ENCODE measurements at places on chromosomes 4 and X.

DNA sequence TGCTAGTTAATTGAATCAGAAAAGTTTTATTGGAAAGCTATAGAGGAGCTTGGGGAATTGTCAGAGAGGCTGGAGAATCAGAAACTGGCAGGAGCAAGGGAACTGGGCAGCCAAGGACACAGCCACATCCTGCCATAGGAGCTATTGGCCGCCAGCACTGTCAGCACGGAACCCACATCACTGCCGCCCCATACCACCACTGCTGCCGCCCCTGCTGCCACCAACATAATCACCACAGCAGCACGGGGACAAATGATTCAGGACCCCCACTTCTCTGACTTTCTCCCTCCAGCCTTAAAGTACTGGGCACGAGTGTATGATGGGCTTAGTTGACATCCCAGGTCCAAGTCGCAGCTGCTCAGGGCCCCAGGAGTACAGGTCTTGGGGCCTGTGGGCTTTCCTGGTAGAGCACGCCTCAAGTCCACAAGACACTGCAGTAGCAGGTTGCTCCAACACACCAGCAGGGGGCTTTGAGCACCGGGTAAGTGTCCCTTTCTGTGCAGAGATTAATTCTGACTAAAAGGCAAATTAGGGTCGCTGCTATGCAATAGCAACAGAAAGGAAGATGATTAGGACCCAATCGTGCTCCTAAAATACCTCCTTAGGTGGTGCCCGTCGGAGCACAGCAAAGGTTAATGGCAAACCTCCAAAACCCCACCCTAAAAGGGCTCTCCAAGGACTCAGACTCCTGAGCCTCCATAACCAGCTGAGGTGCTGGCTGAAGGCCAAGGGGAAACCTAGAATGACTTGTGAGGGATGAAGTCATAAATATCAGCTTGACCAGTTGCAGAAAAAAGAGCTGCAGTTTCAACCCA is 6.9 kb downstream of the PJA1 start:
- peak; percentile 16 for DNase-seq

- no peak for DNase-seq
These were observed 658.7 kb downstream of the PCDH18 start for GRCh38 chr4:136873555-136873954.

GRCh38 chr4:8832113-8832915 is 39.3 kb downstream of the HMX1 start:
- peak; percentile 23 for DNase-seq

- no peak for DNase-seq
These were observed 73.4 kb downstream of the CNOT6L start for GRCh38 chr4:77745792-77746191.

DNA sequence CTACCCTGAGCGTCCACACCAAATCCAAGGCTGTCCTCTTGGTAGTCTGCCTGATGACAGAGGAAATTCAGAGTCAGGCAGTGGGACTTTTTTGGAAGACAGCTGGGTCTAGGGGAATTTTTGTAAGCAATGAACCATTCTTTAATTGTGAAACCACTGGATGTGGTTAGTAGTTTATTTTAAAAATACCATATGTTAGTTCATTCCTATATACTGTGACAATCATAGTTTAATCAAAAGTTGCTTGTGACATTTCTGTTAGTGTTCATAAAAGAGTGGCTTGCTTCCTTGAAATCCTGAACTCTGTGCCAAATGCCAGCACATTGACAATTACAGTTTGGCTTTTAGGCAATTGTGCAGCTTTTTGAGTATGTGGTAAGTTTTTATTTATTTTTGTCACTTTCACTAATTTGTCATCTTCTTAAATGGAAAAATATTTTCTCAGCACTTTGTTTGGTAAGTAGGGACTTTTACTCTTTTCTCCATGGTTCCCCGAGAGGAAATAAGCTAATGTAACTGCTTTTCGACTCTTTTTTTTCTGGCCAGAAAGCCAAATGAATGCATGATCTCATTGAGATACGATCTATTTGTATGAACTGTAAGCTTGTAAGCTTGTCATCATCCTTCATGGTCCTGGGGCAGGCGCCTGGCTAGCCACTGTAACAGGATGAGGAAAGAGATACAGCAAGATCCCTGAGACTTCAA is 72.6 kb upstream of the SLC4A4 start:
- DNase-seq: no peak

DNA sequence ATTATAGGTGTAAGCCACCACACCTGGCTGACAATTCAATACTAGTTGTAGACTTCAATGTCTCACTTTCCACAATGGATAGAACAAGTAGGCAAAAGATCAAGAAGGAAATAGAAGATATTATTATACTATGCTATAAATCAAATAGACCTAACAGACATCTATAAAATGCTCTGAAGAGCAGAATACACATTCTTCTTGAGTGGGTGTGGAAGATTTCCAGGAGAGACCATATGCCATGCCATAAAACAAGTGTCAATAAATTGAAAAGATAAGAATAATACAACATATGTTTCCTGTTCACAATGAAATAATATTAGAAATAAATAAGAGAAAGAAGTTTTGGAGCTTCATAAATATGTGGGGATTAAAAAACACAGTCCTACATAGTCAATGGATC is 179.3 kb upstream of the AMOT start:
- no peak for DNase-seq

- no peak for DNase-seq
These were observed 141.8 kb downstream of the CBR4 start for GRCh38 chr4:168868044-168868781.

- DNase-seq: no peak
These were observed 33.6 kb downstream of the TBC1D14 start for GRCh38 chr4:6943012-6943884.
